Activated CD4-positive, alpha-beta T cell treated with anti-CD3 and anti-CD28 coated beads for 4 hours (primary cell): ENCODE measurements at places on chromosomes 5 and 9.

DNA sequence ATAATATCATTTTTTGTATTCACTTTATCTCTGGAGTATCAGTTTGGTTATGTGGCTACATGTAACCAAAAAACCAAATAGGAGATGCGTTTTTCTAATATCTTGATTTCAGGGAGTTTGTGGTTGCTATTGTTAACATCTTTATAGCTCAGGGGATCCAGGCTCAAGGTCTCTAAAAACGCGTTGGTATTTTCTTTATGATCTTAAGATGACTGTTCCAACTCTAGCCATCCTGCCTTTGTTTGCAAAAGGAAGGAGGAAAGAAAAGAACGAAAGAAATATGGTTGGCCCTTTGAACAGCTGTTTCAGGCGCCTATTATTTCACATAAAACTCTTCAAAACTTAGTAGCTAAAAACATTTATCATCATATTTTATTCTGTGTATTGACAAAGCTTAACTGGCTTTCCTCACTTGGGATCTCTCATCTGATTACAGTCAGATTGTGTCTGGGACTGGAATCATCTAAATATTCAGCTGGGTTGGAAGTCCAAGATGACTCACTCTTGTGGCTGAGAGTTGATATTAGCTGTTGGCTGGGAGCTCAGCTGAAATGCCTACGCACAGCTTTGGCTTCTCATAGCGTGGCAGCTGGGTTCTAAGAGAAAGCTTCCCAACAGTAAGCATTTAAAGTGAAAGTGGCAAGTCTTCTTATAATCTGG is 60.1 kb downstream of the FAM174A start:
- no peak for DNase-seq

DNA sequence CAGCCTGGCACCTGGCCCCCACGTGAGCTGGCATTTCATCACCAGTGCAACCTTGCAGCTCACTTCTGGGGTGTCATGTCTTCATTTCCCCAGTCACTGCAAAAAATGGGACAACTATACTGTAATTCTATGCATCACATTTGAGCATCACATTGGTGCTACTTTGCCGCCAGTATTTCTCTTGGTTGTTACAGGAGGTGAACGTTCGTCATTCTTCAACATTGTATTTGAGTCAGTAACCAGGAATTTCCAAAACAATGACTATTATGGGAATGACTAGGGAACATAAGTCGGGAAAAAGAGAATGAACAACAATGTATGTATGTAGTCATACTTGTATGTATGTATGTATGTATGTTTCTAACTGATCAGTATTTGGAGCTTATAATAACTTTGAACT is 1278.0 kb downstream of the EFNA5 start:
- no peak for DNase-seq

DNA sequence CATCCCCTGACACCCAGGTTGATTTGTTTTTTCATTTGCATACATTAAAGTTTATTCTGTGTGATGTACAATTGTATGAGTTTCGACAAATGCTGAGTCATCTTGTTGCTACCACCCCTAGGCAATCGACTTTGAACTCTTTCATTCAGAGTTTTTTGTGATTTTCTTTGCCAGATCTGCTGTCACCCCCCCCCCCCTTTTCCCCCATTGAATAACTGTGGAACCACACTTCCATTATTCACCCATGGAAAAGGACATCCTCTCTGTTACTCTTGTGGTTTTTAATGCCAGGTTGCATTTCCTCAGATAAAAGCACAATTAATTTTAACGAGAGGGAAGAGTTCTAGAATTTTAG is 13.7 kb upstream of the FAM120AOS start:
- no peak for DNase-seq

DNA sequence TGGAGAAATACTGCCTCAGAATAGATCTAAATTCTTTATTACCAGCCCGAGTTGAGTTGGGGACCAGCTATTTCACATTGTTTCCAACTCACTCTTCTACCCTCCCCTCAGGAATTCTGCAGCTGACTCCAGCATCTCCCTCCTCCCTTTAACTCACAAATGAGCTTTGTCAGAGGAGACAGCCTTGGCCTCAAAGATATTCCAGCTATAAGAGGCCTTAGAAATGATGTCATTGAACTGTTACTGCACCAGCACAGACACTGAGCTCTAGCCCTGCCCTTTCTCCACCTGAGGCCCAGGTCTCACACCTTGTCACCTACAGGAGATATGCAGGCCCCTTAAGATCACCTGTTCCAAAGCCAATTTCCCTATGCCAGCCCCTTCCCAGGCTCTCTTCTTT is 78.4 kb upstream of the ATP10B start:
- DNase-seq = no peak

GRCh38 chr5:36841677-36842076 is 34.9 kb upstream of the NIPBL start:
- DNase-seq = no peak

DNA sequence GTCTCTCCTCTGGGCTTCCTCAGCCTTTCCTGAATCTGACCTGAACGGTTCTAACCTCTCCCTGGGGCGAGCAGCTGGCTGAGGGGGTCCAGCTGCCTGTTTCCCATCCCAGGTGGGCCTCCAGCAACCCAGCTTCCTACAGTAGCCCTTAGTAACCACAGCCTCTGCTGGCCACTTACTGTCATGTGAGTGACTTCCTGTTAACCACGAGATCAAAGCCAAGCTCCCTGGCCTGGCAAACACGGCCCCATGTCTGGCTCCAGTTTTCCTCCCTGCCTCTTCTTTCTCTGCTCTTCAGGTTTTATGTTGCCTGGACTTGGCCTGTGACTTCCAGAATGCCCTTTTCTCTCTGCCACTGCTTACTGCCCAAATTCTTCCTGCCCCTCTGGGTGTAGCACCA is 47.2 kb upstream of the DAB2IP start:
- DNase-seq = no peak

DNA sequence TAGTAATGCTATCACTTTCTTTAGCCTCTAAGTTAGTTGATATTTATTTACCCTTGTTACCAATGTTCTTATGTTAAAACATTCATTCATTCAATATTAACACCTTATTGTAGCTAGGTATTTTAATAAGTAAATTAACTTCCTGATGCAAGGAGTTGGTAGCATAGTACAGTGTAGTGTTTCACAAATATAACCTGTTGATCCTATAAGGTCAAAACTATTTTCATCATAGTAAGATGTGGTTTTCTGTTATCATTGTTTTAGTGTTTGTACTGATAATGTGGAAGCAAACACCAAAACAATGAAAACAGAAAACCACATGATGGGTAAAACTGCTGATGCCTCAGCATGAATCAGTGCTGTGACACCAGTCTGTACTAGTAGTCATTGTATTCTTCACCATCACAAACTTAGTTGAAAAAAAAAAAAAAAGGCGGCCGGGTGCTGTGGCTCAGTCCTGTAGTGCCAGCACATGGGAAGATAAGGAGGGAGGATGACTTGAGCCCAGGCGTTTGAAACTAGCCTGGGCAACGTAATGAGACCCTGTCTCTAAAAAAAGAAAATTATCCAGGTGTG is 36.5 kb downstream of the ZCCHC7 start:
- DNase-seq = no peak

- no peak for DNase-seq
Observed at GRCh38 chr5:143141652-143142051, 261.8 kb downstream of the NR3C1 start.

DNA sequence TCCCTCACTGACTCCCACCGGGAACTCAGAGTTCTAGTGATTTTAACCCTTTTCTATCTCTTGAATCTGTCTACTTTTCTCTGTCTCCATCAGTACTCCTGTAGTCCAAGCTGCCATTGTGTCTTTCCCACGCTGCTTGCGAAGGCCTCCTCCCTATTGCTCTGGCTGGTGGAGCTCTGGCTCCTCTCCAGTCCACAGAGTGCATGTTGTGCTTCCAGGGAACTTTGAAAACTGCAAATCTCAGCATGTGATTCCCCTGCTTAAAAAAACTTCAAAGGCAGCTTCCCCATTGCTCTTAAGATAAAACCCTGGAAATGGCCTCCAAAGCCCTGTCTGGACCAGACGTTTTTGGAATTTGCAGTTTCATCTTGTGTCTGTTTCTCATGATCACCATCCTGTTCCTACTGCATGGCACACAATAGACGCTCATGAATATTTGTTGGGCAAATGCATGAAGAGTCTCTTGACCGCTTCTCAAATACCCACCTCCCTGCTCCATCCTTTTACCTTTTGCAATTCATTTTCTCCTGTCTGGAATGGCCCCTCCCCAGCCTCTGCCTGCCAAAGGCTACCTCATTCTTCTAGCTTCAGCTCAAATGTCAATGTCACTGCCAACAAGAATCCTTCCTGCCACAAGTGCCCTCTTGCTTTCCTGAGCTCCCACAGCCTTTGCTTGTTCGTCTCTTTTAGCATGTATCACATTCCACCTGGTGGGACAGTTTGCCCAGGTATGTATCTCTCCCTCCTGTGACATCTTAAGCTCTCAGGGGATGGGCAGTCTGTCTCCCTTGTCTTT is 293.2 kb downstream of the ARHGAP26 start:
- no peak for DNase-seq

- DNase-seq = no peak
Observed at GRCh38 chr9:123825342-123826060, 104.4 kb downstream of the DENND1A start.

- DNase-seq = no peak
Observed at GRCh38 chr5:56056875-56057274, 62.1 kb upstream of the IL6ST start.

GRCh38 chr9:19629488-19629887 is 159.3 kb downstream of the SLC24A2 start:
- no peak for DNase-seq

DNA sequence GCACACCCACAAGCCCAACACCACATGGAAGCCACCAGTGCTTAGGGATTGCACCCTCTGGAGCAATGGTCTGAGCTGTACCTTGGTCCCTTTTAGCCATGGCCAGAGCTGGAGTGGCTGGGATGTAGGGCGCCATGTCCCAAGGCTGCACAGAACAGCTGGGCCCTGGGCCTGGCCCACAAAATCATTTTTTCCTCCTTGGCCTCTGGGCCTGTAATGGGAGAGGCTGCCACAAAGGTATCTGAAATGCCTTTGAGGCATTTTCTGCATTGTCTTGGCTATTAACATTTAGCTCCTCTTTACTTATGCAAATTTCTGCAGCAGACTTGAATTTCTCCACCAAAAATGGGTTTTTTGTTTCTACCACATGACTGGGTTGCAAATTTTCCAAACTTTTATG is 117.6 kb downstream of the SPOCK1 start:
- no peak for DNase-seq

GRCh38 chr5:124706729-124707361 is 39.6 kb downstream of the ZNF608 start:
- no peak for DNase-seq
